Activated naive CD8-positive, alpha-beta T cell treated with anti-CD3 and anti-CD28 coated beads, Interleukin-2, amount 10 ng/mL, durations not matched to agents 7 days and 5 days (primary cell): ENCODE measurements at places on chromosomes 5 and 9. TPM values are rescaled to one million over a fixed set of nuclear protein-coding genes. Genes with fewer than 3 reads are reported as not detected.
A peak's percentile ranks its signal among the peaks of the same experiment; 100 is the strongest.

PRPF4 gene
- total RNA-seq: 31.8 TPM

NSUN2 gene
- total RNA-seq: 75.0 TPM

ARID3C gene
- not detected for total RNA-seq

CYSRT1 gene
- total RNA-seq: 0.45 TPM

DIPK1B gene
- not detected for total RNA-seq

ZNF354C gene
- 9.0 TPM for total RNA-seq

C9orf153 gene
- 0.30 TPM for total RNA-seq

DDX4 gene
- total RNA-seq: 1.2 TPM

IRGM gene
- 4.6 TPM for total RNA-seq

PITX1 gene
- total RNA-seq: not detected

GRCh38 chr5:151250346-151251000 is 2.5 kb upstream of the GM2A start:
- no peak for DNase-seq

- no peak for DNase-seq
Measured at GRCh38 chr5:36720688-36721087, 114.3 kb downstream of the SLC1A3 start.

GRCh38 chr9:19934301-19934871 is 145.5 kb upstream of the SLC24A2 start:
- DNase-seq: peak; percentile 34

GRCh38 chr5:125409861-125410536 is 663.6 kb upstream of the ZNF608 start:
- no peak for DNase-seq

GRCh38 chr5:116442095-116442534 is 132.5 kb downstream of the SEMA6A start:
- no peak for DNase-seq

GRCh38 chr5:141559461-141559860 is 59.3 kb downstream of the DIAPH1 start:
- no peak for DNase-seq

DNA sequence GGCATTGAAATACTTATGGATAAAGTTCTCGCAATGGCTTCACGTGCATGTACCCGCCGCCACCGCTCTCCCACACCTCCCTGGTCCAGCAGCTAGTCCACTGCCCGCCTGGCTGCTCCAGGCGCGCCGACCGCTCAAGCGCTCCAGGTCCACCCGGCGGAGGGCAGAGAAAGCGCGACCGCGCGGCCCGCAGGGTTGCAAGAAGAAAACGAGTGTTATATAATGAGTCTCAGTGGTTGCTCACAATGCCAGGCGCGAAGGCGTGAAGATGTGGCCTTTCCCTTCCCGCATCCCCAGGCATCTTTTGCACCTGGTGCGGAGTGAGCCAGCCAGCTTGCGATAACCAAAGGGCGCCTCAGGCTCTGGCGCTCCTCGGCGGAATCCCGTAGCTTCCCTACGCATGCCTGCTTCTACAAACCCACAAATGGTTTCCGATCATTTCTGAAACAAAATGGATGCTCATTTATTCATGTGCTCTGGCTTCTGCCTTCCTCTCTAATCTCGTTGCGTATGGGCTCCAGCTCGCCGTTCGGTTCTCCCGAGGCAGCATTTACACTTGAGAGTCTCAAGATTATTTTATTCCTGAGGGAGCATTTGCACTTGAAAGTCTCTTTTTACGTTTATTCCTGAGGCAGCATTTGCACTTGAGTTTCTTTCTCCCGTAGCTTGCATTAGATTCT is 25.7 kb downstream of the CDKN2A start:
- peak; percentile 56 for DNase-seq

DNA sequence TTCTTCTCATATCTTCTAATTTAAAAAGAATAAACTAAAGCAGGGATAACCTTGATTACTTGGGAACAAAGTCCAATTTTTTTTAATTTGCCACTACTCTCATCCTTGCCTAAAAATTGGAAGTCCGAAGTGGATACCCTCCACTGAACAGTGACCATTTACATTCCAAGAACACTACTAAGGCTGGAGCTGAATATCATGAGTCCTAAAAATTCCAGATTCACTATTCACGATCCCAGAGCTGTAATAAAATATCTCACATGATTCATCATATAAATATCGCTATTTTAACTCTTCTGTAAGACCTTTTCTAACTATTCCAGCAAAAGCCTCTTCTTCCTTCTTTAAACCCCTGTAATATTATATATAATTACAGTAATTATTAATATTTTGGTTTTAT is 57.4 kb downstream of the ATPSCKMT start:
- DNase-seq: no peak

DNA sequence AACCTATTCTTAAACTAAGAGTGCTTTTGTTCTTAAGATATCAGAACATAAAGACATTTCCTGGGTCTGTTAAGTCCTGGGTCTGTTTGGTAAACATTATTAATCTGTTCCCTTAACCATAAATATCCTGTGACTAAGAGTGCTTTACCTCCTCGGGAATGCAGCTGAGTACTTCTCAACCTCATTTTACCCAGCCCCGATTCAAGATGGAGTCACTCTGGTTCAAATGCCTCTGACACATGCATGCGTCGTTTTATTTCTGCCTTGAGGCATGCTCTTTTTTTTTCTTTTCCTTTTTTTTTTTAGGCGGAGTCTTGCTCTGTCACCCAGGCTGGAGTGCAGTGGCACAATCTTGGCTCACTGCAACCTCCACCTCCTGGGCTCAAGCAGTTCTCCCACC is 39.8 kb upstream of the FBXL17 start:
- no peak for DNase-seq

GRCh38 chr5:137292461-137293027 is 206.6 kb downstream of the SPOCK1 start:
- no peak for DNase-seq

GRCh38 chr9:93673021-93673838 is 96.8 kb downstream of the PHF2 start:
- DNase-seq: peak; percentile 25

DNA sequence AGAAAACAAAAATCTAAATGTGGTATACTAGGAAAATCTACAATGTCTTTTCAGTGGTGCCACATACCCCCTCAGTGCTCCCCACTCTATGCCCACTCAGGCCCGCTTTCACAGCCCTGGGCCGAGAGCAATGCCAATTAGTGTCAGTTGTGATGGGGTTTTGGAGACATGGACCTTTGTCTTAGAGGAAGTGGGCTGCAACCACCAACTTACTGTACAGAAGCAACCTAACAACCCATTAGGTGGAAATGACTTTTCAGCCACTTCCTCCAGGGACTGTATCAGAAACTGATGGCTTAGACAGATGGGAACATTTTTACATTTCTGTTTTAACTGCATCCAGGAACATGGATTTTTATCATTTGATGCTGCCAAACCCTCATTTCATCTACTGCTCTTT is 268.0 kb downstream of the BNC2 start:
- DNase-seq: no peak

- peak; percentile 61 for DNase-seq
Measured at GRCh38 chr9:35605351-35606137, 482 bp downstream of the TESK1 start.

DNA sequence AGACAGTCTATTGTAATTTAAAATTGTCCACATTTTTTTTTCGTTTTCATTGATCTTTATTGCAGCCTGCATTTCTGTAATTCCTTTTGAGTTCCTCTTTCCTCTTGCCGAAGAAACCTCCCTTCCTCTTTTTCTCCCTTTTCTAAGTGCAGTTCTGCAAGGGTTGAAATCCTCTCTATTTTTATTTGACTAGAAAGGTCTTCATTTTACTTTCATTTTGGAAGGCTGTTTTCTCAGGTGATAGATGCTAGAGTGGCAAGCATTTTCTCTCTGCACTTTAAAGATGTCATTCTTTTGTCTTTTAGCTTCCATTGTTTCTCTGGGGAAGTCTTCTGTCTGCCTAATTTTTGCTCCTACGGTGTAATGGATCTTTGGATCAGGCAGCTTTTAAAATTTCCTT is 248.5 kb downstream of the SMARCA2 start:
- DNase-seq: no peak

GRCh38 chr9:93466416-93467061 is 13.2 kb upstream of the FAM120AOS start:
- DNase-seq: no peak

DNA sequence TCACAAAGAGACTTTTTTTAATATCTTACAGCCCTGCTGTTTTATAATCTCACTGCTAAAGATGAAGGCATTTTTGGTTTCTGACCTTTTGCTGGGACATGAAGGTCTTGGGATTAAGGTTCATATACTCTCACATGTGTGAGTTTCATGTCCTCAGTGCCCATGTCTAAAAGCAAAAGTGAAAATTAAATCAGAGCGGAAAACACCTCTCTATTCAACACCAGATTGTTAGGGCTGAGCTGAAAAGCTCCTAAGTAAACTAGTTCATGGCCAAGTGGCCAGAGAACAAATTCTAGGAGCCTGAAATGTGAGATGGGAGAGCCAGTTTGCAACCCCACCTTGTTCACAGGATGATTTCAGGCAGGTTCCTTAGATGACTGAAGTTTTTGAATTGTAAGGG is 110.9 kb downstream of the GRIA1 start:
- DNase-seq: no peak

GRCh38 chr9:114899995-114900394 is 30.4 kb downstream of the TNFSF8 start:
- DNase-seq: no peak

- DNase-seq: no peak
Measured at GRCh38 chr9:122975196-122975595, 34.4 kb downstream of the RABGAP1 start.

- no peak for DNase-seq
Measured at GRCh38 chr5:62214701-62215100, 91.3 kb upstream of the KIF2A start.

DNA sequence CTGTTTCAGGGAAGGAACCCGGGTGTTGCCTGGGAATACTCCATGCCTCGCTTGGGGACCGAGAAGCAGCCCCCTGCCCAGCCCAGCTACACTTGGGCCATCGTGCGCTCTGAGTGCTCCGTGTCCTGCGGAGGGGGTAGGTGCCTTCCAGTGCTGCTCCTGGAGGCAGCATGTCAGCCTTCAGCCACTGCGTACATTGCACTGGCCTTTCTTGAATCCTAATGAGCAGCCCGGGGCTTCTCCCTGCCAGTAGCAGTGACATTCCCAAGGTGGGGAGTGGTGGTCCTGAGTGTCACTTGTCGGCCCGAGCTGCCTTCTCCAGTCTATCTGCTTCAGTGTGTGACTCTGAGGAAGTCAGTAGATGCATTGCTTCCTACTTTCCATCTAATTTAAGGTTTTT is 101.9 kb downstream of the ADAMTS16 start:
- no peak for DNase-seq

- no peak for DNase-seq
Measured at GRCh38 chr5:30108051-30108450, 1085.4 kb upstream of the CDH6 start.

GRCh38 chr9:20352591-20352990 is 269.7 kb downstream of the MLLT3 start:
- no peak for DNase-seq

GRCh38 chr9:105667867-105668266 is 5.6 kb downstream of the TAL2 start:
- no peak for DNase-seq

- no peak for DNase-seq
Measured at GRCh38 chr9:78663369-78663768, 366.4 kb downstream of the PSAT1 start.

GRCh38 chr5:110346893-110347358 is 379.5 kb downstream of the TMEM232 start:
- no peak for DNase-seq

DNA sequence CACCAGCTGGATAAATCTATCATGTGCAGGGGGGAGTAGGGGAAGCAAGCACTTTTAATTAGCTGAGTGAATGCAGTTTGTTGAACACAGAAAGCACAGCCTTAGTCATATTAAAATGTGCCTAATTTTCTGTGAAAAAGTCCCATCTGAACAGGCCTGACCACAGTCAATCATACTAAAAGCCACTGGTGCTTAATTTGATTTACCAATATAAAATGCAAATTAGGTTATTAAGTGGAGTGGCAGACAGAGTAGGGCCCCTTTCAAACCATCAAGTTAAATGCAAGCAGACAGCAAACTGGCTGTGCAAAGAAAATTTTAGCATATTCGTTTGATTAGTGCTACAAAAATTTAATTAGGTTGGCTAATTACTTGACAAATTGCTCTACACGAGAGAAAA is 176.1 kb downstream of the ISL1 start:
- no peak for DNase-seq

DNA sequence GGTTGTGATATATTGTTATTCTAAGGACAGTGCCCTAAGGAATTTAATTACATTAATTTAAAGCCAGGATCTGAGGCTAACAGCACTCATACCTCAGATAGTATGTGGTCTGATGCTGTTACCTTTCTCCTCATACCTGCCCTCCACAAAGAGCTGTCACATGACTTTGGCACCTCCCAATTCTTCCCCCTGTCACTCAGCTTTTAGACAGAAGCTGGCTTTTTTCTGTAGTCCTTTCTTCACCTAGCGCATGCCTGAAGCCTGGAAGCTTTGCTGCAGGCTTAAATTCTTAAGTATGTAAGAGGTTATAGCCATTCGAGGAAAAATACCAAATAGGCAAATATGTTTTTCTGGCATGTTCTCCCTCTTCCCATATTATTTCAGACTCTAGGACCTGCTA is 61.0 kb upstream of the ADAMTS19 start:
- no peak for DNase-seq
